ENCODE measurements at places on chromosomes 1 and 21.

DNA sequence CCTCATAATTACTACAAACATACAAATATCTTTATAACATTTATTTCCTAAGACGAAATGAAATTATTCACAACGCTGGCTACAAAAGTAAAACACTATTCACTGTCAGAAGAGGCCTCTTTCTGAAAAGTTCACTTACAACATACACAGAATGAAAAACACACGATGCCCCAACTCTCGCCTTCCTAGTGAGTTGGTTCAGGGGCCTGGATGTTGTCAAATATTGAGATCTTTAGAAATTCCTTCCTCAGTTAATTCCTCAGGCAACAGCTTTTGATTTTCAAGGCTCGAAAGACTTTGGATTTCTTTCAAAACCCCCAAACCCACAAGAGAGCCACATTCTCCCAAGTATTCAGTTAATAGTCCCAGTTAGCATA lies 14.2 kb upstream of the KCNE1 start:
- DNase-seq: no peak

DNA sequence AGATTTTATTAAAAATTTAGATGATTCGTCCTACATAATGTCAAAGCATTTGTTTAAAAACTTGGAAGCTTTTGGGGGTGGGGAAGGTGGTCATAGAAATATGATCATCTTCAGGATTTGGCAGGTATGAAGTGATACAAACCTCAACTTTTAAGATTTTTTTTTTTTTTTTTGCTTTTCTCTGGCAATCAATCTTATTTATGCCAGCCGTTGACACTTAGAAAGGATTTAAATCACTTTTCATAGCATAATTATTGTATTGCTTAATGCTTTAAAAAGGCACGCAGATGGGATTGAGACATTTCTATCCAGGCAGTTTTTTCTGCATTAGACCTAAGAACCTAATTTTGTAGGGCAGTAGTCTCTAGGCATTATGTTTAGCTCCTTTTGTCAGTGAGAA lies 19.7 kb downstream of the MRPS6 start:
- no peak for DNase-seq

GRCh38 chr1:25174730-25175612 lies 57.3 kb downstream of the SYF2 start:
- no peak for DNase-seq

DNA sequence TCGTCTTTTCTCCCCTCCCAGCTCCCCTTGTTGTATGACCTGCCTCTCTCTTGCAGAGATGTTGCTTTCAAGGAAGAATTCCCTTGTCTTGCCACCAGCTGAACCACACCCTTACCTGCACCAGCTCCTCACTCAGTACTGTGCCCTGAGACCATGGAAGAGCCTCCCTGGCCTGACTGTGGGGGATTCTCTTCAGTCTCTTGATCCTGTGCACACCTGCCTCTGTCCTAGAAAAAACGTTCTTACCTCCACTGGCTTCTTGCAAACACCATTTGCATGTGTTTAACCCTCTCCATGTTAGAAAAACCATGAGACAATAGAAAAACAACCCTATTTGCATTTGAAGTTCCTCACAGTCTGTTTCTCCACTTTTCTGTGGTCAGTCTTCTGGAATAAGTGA lies 43.3 kb upstream of the FCRL4 start:
- DNase-seq: no peak

- DNase-seq: no peak
Observed at GRCh38 chr1:244758708-244759107, 76.8 kb upstream of the COX20 start.

DNA sequence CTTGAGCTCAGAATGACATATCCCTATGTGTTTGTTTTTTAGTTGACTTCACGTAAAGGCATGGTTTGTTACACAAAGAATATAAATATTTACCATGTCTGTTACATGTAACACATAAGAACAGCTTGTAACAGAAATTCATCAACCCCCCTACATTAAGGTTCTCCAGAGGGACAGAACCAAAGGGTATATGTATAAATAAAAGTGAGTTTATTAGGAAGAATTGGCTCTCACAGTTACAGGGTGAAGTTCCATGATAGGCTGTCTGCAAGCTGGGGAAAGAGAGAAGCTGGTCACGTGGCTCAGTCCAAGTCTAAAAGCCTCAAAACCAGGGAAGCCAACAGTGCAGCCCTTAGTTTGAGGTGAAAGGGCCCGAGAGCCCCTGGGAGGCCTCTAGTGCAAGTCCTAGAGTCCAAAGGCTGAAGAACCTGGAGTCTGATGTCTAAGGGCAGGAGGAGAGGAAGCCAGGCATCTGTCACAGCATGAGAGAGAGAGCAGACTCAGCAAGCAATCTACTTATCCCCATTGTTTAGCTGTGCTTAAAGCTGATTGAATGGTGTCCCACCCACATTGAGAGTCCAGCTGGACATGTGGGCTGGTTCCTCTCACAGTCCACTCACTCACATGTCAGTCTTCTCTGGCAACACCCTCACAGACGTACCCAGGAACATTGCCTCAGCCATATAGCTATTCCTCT lies 15.8 kb downstream of the THRAP3 start:
- DNase-seq: peak; percentile 57

DNA sequence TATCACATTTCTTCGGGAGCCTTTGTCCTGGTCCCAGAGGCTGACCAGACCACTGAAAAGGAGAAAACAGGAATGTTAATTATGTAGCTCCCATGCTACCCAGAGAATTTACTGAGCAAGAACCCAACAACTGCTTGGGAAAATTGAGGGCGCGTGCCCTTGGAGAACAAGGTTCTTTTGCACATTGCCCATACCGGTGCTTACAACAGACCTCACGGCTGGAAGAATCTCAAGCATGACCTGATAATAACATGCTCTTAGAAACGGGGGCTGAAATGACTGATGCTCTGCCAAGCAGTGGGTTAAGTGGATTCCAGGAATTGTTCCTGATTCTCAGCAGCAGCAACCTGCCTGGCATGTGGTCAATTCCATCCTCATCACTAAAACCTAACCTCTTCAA lies 49.3 kb upstream of the AJAP1 start:
- DNase-seq: no peak

- DNase-seq: no peak
Observed at GRCh38 chr21:42375506-42375905, 9.2 kb upstream of the TFF1 start.

DNA sequence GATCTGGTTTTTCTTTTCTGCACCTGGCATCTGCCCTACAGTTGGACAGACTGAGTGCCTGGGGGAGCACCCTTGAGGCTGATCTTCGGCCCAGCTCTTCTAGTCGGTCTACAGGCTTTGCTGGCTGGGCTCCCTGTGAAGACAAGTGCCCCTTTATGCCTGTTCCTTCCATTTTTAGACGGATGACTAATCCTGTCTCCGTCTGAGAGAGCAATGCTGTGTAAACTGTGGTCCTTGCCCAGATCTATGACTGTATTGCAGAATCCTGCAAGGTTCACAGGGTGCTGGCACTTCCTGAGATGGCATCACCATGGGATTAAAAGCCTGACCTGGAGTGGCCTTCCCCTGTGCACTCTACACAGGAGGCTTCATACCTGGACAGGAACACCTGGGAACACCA lies 47.6 kb upstream of the SAMD13 start:
- peak; percentile 66 for DNase-seq

- DNase-seq: no peak
Observed at GRCh38 chr1:89842567-89843272, 21.9 kb downstream of the LRRC8D start.

DNA sequence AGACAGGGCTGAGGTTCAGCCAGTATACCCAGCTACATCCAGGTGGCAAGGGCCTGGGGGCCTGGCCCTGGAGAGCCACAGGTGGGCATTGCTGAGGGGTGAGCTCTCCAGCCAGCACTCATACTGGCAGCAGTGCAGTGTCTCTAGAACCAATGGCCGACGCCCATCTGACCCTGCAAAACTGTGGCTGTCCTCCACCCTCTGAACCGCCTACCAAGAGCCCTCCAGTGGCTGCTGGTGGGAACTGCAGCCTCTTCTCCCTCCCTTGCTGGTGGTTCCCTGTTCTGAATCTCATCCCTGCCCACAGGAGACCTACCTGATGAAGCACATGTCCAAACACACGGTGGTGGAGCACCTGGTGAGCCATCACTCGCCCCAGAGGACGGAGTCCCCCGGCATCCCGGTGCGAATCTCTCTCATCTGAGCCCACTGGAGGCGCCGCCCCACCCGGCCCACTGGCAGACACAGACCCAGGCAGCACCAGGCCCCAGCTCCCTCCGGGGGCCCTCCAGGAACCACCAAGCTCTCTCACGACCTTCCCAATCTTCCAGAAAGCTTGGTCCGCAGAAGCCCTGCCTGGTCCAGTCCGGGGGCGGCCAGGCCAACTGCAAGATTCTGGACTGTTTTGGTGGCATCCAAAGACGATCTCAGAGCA lies 22.1 kb downstream of the A3GALT2 start:
- no peak for DNase-seq

DNA sequence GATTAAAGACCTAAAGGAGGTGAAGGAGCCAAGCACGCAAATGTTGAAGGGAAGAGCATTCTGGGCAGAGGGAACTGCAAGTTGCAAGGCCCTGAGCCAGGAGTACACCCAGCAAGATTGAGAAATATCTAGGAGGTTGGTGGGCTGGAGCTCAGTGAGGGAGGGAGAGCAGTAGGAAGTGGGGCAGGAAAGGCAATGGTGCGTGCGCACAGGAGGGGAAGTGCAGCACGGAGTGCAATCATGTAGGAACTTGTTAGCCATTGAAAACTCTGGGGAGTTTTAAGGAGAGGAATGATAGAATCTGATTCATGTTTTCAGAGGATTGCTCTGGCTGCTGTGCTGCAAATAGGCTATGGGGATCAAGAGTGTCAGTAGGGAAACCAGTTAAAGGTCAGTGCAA lies 13.2 kb upstream of the IGSF3 start:
- DNase-seq: no peak

GRCh38 chr1:41510531-41511238 lies 26.2 kb upstream of the EDN2 start:
- no peak for DNase-seq

DNA sequence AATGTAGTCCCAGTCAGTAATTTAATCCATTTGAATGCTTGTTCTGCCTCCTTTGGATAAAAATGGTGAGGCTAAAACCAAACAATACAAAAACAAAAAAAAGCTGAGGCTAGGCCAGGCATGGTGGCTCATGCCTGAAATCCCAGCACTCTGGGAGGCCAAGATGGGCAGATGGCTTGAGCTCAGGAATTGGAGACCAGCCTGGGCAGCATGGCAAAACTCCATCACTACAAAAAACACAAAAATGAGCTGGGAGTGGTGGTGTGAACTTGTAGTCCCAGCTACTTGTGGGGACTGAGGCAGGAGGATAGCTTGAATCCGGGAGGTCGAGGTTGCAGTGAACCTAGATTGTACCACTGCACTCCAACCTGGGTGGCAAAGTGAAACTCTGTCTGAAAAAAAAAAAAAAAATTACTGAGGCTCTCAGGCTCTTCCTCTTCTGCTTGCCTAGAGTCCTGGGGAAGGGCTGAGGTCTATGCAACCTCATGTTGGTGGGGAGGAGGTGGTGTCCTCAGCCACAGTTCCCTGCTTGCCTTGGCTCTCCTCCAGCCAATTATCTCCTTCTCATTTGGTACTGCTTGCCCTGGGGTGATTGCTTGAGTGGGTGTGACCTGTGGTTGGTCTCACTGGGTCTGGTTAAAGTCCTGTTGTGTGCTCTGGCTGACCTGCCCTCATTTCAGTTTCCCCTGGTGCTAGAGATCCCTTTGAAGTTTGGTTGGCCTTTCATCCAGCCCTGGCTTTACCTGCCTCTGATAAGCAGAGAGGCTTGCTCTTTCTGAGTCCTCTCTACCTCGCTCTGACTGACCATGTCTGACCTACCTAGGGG lies 20.9 kb downstream of the S1PR1 start:
- DNase-seq: no peak

DNA sequence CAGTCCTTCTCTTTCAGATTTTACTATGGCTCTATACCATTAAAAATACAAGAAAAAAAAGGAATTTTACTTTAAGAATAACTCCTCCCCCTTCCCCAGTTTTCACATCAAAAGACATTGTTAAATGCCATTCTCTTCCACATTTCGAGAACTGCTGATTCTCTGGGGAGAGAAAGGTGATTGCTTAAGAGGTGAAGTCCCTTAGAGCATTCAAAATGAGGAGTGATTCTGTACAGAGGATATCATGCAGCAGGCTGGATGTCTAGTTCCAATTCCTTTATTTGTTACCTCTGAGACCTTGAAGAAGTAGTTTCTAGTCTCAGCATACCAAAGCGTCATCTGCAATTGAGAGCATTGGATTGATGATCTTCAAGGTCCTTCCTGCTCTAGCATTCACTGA lies 46.9 kb downstream of the FMO3 start:
- no peak for DNase-seq

GRCh38 chr1:215748431-215748830 lies 181.3 kb downstream of the KCTD3 start:
- DNase-seq: no peak

GRCh38 chr1:79708646-79709265 lies 702.2 kb upstream of the ADGRL4 start:
- DNase-seq: no peak

DNA sequence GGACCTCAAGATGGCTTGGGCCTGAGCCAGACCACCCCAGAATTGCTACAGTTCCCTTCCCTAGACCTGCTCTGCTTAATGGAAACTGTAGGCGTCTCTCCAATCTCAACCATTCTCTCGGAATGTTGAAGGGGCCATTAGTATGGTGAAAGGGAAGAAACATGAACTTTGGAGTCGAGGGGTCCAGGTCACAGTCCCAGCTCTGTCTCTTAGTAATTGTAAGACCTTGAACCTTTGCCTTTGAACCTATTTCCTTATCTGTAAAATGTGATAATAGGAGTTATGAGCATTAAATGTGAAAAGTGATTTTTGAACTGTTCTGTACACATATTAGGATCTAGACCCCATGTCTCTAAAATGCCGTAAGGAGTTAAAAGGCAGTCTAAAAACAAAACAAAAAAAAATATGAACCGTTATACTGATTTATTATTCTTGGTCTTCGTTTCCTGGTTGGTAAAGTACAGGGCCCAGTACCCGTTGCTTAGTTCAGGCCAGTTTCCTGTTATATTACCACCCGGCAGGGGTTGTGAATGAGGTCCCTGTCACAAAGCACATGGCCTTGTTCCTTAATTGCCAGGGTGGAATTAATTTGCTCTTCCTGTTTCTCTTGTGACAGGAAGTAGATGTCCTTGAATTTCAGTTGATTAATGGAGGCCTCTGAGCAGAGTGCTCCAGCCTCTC lies 42.3 kb downstream of the TCEANC2 start:
- DNase-seq: no peak

GRCh38 chr1:48960320-48960719 lies 183.6 kb upstream of the BEND5 start:
- DNase-seq: no peak

DNA sequence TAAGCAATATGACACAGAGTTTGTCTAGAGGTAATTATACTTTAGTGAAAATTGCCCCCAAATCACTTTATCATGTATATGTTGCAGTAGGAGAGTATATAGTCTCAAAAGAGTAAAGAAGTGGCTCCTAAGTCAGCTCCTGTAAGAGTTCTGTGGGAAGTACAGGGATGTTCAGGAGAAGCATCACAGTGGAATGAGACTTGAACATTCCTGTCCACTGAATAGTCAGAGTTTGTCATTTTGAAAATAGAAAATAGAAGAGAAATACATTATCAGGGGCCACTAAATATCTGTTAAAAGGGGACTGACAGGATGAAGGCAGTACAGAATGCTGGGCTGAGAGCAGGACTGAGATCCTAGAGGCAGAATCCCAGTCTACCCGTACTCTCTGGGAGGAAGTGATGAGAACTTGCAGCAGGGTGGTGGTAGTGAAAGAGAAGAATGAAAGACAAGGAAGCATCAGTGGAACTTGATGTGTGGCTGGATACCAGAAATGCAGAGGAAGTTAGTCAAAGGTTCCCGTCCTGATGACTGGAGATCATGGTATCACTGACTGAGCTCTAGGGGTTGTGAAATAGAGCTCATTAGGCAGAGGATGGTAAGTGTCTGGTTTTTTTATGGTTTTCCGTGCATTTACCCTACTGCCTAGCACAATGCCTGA lies 153.4 kb downstream of the FMN2 start:
- DNase-seq: no peak
